ENCODE measurements at places on chromosomes 16 and 17.

- DNase-seq: no peak
Observed at GRCh38 chr17:42559075-42559474, 2.9 kb upstream of the COASY start.

DNA sequence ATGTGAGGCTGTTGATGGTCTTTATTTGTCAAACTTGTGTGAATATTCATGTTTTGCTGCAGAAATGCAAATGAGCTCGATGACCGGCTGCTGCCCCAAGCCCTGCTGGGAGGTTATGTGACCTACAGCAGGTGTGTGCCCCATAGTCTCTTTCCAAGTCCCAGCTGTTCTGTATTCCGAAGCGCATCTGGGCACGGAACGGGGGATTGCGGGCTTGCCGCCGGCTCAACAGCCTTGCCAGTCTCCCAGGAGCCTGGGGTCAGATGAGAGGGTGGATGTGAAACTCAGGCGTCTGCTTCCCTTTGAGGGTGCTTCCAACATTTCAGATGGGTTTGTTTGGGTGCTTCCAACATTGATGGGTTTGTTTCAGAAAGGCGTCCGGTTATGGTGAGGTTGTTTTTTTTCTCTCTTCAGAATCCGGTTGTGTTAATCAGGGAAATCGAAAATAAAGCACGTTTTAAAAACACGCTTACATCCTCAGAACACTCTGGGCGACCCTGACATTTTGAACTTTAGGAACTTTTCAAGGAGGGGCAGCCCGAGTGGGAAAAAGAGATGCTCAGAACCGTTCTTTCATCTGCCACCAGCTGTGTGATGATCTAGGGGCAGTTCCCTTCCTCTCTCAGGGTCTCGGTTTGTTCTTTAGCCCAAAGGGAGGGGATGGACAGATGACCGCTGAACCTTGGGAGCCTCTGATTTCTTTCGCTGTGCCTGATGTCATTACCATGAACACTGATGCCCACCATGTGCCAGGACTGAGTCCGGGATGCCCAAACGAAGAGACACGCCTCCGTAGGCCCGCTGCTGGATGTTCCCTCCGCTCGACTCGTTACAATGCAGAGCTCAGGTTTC lies 47.8 kb upstream of the AMZ2 start:
- DNase-seq: peak; percentile 58

- peak; percentile 88 for DNase-seq
Observed at GRCh38 chr17:39231591-39232551, 6.1 kb upstream of the STAC2 start.

DNA sequence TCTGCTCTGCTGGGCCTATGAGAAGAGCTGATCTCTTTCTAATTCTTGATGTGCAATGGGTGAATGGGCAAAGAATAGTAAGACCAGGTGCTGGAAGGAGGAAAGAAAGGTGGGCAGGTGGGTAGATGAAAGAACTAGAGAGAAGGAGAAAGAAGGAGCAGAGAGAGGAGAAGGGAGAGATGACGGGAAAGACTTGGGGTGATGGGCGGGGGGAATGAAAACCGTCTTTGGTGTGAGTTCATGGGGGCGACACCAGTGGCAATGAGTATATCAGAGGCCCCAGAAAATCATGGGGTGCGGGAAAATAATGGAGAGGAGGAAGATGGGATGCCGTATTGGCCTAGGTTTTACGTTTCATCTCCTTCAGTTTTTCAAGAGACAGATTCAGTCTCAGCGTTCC lies 128.8 kb upstream of the PLCG2 start:
- DNase-seq: no peak

DNA sequence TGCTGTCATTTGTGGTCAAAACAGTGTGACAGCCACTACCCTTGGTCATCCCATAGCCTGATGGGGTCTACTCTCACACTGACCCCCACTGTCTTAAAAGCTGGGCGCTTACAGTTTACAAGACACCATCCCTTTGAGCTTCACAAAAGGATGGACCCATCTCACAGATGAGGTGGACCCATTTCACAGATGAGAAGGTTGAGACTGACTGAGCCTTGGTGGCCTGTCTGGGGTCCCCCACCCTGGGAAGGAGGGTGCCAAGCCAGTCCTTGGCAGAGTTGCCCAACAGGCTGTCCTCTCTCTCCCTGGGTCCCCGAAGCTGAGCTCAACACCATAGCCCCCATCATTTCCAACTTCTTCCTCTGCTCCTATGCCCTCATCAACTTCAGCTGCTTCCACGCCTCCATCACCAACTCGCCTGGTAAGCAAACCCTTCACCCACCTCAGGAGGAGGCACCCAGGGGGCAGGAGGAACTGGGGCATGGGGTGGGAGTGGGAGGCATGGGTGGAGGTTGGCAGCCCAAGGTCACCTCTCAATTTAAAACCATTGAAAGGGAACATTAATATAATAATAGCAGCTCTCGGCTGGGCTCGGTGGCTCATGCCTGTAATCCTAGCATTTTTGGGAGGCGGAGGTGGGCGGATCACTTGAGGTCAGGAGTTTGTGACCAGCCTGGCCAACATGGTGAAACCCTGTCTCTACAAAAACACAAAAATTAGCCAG lies 17.2 kb downstream of the SLC12A3 start:
- DNase-seq: no peak

GRCh38 chr16:31134625-31135534 lies 647 bp downstream of the PRSS8 start:
- DNase-seq: no peak
